ENCODE measurements at places on chromosomes 4 and X.

DNA sequence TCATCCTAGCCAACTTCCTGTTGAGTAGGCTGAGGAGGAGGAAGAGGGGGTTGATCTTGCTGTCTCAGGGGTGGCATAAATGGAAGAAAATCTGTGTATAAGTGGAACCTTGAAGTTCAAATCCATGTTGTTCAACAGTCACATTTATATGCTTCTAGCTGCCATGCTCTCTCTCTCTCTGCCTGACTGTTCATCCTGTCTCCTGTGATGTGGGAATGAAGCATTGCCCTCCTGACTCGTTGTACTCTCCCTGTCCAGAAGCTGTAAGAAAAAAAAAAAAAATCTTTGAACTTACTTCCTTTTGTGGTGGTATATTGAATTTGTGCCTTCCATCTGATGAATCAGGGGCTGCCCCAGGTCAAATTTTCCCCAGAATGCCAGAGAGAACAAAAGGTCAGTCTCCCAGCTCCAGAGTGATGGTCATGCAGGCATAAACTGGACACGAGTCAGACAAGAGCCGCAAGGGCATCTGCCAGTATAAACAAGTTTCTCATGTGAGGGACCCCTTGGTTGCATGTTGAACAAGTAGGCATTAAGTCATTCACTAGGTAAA is 257.0 kb downstream of the IDS start:
- no peak for DNase-seq

DNA sequence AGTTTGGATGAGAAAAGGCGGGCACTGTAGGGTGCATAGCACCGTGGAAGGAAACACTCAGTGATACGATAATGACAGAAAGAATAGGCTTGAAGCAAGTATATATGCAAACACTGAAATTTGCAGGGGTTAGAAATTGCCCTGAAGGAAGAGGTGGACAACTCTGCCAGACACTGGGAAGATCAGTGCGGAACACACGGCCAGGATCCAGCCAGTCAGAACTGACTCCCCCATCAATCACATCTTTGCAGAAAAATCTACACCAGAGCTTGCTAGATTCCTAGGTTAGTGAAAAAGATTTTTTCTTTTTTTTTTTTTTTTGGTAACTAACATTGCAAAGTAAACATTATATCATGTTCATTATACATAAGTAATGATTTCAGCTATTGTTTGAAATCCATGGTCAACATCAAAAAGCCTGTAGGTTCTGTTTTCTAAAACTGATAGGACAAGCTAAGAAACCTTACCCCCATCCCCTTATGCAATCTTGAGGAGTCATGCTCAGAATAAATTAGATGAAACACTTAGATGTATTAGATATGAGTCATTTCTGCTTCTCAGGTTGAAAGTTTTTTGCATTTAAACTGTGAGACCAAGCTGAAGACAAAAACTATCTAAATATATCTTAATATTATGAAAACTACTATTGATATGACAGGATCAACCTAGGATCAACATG is 38.9 kb downstream of the TRIML1 start:
- no peak for DNase-seq

DNA sequence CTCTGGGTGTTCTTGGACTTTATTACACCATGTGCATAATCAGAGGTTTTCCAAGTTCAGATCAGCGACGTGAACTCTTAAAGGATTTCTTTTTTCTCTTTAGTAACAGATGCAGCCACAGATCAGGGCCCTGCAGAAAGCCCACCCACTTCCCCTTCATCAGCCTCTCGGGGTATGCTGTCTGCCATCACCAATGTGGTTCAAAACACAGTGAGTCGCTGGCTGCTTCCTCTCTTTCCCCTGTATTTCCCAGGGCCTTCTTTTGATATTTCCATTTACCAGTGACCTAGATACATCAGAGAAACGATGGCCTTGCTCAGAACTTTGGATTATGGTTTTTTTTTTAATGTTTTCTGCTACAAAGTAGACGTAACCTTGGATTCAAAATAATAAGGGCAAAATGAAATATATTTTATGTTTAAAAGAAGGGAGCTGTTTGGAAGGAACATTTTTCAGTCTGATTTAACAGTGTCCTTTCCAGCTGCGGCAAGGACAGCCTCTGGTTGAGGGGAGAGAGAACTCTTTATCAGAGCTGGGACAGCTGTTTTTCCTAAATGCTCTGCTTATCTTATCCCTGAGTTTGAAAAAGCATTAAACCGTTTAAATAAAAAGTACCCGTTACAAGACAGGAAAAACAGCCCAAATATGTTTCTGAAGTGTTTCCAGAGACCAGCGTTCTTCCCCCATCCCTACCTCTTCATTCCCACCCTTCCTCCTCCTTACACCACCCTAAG is 38.2 kb downstream of the FAM114A1 start:
- no peak for DNase-seq

DNA sequence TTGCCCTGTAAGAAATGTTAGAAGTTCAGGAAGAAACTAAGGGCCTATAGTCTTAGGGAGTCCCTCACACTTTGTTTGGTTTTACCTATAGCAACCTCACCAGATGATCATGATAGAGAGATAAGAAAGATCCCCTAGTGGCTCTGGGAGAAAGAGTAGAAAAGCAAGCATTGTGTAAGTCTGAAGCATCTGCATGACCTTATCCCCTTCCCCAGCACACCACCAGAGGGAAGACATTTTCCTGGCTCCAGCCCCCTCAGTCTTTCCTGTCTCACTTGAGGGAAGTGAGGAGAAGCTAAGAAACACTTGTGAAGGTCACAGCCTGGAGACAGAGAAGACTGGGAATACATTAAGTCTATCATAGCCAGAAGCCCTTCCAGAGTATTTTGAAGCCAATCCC is 154.0 kb downstream of the EVC2 start:
- DNase-seq = no peak

GRCh38 chr4:34202154-34202553 is 2042.2 kb downstream of the ARAP2 start:
- DNase-seq = no peak

DNA sequence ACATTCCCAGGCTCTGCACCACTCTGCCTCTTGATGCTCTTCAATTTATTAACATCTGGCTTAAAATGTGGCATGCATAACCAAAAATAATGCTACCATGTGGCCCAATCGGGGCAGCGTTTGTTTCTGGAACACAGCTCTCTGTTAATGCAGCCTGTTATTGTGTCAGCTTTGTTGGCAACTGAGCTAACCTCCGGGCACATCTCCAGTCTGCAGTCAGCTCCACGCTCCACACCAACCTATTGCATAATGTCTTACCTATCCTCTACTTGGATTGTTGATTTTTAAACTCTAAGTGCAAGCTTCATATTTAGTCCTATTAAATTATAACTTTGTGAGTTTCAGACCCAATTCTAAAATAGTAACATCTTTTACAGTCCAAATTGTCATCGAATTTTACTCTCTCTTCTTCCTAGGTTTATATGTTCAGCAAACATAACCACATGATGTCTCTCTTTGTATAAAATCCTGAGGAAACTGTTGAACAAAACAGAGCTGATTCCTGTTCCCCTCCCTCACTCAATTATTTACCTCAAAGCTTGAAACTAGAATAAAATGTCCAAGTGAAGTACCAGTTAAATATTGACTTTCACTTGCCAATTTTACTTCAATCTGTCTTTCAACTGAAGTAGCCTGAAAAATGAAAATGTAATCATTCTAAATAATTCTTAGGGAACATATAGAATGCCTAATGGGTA is 92.2 kb upstream of the RAPGEF2 start:
- DNase-seq = peak; percentile 80

DNA sequence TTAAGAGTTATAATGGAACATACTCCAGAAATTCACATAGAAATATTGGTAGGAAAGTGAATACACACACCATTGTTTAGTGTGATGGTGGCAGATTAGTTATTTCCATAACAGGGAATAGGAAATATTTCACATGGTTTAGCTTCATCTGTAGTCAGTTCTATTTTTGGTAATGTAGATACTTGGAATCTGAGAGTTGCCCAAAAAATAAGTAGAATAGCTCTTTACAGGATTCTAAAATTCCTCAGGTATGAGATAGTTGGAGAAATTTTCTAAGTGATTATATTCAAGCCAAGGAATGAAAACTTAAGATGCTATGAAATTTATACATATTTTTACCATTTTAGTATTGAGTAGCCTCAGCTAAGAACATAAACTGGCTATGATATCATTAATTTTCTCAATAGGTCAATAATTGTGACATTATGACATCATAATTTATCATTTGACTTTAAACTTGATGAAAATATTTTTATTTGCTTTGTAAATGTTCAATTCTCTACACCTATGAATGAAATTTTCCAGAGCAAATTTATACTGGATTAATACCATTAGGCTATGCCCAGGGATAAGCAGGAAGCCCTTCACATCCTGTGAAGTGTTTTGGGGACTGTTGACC is 35.8 kb downstream of the CPEB2 start:
- no peak for DNase-seq

Data from DMS153 (cell line).